Small intestine (tissue), 16 donors: ENCODE measurements at places on chromosomes 1 and 21.

- no peak for DNase-seq
- H3K4me1 ChIP-seq: peaks cover 2% of the 10 kb centered on the region
- H3K27ac ChIP-seq: no peak overlapping the region
- no peak overlapping the region for H3K4me3 ChIP-seq
- H3K27me3 ChIP-seq: no peaks in the 10 kb centered on the region
Observed at GRCh38 chr1:229596925-229597699, 28.8 kb downstream of the TAF5L start.

DNA sequence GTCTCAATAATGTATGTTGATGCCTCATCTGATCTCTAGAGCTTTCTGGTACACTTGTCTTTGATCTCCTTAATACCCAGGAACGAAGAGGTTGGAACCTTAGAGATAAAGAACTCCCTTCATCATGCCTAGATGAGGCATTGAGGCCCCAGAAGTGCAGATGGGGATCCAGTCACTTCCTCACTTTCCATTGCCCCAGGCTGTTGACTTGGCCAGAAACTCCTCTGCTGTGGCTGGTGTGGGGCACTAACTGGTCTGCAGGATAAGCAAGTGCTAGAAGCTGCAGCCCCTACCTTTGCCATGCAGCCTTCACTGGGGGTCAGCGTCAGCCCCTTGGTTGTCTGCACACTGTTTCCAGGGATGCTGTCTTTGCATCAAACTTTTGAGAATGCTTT is 49.9 kb downstream of the STUM start:
- no peak for DNase-seq
- peaks cover 1% of the 10 kb centered on the region for H3K4me1 ChIP-seq
- no peaks in the 10 kb centered on the region for H3K36me3 ChIP-seq
- H3K27ac ChIP-seq: no peak overlapping the region
- no peaks in the 10 kb centered on the region for H3K27me3 ChIP-seq

DNA sequence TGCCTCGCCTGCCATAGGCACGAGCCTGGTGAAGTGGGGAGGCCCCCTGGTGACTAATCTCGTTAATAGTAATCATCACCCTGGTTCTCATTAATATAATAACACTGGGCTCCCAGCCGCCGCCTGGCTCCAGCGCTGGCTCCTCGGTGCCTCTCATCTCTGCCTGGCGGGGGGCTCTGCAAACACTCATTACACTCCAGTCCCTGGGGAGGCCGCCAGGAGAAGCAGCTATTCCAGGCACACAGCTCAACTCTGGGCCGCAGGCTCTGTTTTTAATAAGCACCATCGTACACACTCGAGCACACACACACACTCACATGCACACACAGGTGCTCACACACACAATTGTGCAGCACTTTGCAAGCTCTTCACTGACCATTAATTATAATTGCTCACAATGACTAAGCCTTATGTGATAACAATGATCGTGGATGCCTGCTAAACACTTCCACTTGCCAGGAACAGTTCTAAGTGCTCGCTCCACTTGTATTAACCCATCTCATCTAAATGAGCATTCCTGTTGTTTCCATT is 52.2 kb downstream of the SDC3 start:
- no peaks in the 10 kb centered on the region for H3K27me3 ChIP-seq
- no peak for DNase-seq
- no peak overlapping the region for H3K27ac ChIP-seq
- H3K4me1 ChIP-seq: no peaks in the 10 kb centered on the region
- H3K4me3 ChIP-seq: no peak overlapping the region

GRCh38 chr1:26469558-26469957 is 2.7 kb upstream of the HMGN2 start:
- peaks cover 7% of the 10 kb centered on the region for H3K4me1 ChIP-seq
- no peak for DNase-seq
- no peak overlapping the region for H3K27ac ChIP-seq
- H3K4me3 ChIP-seq: no peak overlapping the region
